ENCODE measurements at places on chromosomes 7 and 10.

GRCh38 chr7:15737601-15738000 is 51.1 kb upstream of the MEOX2 start:
- DNase-seq: no peak

DNA sequence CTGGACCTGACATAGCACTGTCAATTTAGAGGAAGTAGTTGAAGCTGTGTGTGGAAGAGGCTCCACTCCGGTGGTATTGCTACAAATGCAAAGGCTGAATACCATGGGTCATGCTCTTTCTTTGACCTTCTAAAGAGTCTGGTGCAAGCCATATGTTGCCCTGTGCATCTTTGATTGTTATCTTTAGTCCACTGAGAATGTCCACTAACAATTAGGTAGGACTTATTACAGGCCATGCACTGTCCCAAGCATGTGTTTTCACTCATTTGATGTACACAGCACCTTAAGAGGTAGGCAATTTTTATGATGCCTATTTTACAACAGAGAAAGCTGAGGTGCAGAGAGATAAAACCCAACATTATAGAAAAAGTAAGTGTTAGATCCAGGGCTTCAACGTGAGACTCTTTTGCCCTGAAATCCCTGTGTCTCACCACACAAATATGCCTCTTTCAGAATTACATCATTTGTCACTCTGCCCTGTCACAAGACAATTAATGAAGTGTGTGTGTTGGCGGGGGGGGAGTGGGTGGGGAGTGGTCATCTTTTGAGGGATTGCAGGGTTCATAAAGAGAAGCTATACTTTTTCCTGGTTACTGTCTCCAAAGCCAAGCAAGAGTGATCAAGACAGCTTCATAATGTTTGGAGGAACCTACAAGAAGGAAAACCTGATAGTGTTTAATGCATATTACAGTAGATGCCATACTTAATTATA is 637.6 kb upstream of the IGFBP3 start:
- DNase-seq: no peak

GRCh38 chr10:97578171-97578844 is 5.7 kb downstream of the ANKRD2 start:
- no peak for DNase-seq

- DNase-seq: no peak
These were observed 127.3 kb downstream of the ARHGAP22 start for GRCh38 chr10:48477616-48478015.

DNA sequence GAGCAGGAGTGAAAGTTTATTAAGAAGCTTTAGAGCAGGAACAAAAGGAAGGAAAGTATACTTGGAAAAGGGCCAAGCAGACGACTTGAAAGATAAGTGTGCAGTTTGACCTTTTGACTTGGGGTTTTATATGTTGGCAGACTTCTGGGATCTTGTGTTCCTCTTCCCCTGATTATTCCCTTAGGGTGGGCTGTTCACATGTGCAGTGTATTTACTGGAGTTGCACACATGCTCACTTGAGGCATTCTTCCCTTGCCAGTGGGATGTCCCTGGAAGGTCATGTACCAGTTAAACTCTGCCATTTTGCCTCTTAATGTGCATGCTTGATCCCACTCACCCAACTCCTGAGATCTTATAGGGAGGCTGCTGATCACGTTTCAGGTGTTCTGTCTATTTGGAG is 23.4 kb upstream of the ARHGAP12 start:
- no peak for DNase-seq

GRCh38 chr7:15326044-15326644 is 235.7 kb downstream of the AGMO start:
- no peak for DNase-seq

DNA sequence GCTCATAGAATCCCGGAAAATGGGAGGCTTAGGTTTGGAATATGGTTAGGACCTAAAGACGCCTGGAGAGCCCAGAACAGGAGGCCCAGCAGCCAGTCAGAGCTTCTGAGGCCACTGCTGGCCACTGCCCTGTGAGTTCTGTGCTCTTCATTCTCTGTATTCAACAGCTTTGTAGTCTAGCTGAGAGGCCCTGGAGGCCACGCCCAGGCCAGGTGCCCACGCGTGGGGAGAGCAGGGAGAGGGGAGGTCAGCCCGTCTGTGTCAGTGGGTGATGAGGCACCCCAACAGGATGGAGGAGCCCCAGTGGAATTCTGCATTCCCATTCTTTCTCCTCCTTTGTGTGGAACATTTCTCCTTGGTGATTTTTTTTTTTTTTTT is 29.1 kb downstream of the IL15RA start:
- no peak for DNase-seq

DNA sequence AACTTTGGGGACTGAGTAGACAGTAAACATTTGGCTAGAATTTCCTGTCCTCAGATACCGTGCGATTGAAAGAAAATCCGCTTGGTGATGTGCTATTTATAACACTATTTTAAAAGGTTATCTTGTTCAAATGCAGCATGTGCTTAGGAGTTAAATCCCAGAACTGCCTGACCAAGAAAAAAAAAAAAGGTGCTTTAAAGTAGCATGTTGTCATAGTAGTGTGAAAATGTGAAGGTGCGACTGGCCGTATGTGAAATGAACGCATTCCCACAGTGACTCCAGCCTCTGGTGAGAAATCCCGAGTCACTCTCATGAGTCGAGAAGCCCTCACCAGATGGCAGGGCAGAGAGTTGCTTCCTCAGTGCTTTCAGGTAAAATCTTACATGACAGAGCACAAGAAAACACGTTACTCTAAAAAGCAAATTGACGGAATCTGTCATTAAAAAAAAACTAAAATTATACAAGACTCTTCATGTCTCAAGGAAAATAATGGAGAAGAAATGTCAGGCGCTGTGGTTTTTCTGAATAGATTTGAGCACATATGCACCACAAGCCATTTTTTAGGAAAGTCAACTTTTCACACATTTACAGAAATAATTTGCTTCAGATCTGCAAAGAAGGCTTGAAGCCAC is 18.4 kb upstream of the KLF6 start:
- DNase-seq: peak; percentile 12

DNA sequence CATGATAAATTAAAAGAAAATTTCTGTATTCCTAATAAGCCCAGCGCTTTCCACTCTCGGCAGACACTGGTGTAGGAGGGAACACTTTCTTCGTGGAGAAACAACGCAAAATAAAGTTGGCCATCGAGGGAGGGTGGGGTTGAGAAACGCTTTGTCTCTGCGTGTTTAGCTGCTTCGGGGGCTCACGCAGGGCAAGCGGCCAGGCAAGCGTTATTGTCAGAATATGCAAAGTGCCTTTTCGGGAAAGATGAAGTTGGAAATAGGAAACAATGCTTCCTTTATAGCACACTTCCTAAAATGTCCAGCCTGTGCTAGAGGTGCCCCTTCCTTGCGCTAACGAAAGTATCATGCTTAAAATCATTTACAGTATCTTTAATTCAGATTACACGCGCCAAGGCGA is 1.9 kb upstream of the EBF3 start:
- no peak for DNase-seq

DNA sequence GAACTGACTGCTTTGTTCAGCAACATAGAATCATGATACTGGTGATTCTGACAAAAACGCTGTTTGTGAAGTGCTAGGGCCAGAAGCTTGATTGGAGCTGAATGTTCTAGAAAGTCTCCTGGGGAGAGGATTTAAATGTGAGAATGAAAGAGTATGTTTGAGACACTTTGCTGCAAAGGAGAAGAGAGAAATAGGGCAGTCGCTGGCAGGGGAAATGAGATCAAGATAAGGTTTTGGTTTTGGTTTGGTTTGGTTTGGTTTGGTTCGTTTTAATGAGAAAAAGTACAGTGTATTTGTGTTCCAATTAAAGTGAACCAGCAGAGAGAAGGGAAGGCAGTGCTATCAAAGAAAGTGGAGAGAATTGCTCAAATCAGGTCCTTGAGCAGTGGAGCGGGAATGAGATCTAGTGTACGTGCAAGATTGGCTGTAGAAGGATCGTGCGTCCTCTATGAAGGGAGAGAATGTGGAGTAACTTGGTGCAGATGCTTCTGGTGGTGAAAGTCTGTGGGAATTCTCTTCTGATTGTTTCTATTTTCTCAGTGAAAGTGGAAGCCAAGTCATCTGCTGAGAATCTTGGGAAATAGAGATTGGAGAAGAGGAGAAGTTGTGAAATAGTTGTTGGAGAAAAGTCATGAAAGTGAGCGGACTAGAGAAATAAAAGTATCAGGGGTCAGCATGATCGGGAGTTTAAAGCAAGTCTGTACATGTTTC is 270.5 kb downstream of the CCDC3 start:
- DNase-seq: no peak

DNA sequence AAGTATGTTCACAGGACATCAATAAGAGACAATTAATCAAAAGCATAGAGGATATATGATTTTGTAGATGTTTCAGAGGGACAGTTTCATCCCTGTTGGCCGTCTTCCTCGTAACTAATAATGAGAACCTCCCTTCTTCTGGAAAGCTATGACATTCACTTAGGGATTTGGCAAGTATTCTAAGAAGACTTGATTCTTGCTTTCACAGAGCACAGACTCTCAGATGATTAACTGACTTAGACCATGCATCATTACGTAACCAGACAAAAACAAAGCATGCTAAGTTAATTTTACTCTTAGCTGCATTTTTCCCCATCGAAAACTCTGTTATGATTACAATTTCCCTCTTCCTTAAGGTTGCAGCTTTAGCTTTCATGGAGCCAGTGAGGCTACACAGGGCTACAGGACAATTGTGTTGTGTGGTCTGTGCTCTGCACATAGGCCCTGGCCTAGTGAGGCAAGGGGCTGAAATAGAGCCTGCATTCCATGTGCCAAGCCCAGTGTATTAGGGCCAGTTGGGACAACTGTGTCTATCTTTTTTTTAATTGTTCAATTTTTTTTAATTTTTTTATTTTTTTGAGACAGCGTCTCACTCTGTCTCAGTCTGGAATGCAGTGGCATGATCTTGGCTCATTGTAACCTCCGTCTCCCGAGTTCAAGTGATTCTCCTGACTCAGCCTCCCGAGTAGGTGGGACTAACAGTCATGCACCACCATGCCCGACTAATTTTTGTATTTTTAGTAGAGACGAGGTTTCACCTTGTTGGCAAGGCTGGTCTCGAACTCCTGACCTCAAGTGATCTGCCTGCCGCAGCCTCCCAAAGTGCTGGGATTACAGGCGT is 105.3 kb downstream of the PLXDC2 start:
- DNase-seq: no peak

- DNase-seq: no peak
These were observed 1005.3 kb upstream of the POT1 start for GRCh38 chr7:125934955-125935354.

DNA sequence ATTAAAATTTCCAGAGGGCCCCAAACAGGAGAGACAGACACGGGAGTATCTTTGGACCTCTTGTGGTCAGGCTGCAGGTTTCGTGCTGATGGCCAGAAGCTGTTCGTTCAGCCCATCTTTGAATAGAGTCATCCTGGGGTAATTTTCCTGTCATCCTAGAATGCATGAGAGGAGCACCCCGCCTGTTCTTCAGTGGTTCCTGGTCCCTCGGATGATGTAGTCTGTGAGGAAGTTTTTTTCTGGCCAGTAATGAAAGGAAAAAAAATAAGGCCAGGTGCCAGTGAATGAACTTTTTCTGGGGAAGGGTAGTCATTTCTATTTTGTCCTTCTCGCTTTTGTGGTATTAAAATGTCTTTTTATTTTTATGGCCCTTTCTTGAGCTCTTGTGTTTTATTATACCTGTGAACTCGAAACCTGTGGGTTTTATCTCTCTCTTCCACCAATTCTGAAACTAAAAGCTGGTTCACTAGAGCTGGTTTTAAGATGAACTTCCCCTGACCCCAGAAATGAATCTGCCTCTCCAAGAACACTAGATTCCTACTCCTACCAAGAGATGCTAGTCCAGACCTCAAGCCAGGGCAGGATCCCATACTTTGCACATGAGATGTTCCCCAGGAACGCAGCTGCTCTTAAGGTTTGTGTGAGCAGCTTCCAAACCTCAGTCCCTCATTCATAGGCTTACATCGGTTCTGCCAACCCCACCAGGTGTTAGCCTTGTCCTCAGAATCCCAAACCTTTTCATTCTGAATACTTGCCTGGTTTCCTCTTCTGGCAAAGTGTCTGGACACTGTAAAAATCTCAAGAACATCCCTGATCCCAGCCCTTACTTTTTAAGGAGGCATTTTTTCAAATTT is 15.4 kb upstream of the MEST start:
- DNase-seq: no peak

- no peak for DNase-seq
These were observed 152.5 kb upstream of the GHITM start for GRCh38 chr10:83986800-83987199.

- peak; percentile 17 for DNase-seq
These were observed 45.3 kb upstream of the GTF2I start for GRCh38 chr7:74612015-74612829.

- DNase-seq: no peak
These were observed 186.7 kb upstream of the KLF6 start for GRCh38 chr10:3971713-3972112.

GRCh38 chr10:59741048-59741447 is 12.2 kb downstream of the MRLN start:
- DNase-seq: no peak

DNA sequence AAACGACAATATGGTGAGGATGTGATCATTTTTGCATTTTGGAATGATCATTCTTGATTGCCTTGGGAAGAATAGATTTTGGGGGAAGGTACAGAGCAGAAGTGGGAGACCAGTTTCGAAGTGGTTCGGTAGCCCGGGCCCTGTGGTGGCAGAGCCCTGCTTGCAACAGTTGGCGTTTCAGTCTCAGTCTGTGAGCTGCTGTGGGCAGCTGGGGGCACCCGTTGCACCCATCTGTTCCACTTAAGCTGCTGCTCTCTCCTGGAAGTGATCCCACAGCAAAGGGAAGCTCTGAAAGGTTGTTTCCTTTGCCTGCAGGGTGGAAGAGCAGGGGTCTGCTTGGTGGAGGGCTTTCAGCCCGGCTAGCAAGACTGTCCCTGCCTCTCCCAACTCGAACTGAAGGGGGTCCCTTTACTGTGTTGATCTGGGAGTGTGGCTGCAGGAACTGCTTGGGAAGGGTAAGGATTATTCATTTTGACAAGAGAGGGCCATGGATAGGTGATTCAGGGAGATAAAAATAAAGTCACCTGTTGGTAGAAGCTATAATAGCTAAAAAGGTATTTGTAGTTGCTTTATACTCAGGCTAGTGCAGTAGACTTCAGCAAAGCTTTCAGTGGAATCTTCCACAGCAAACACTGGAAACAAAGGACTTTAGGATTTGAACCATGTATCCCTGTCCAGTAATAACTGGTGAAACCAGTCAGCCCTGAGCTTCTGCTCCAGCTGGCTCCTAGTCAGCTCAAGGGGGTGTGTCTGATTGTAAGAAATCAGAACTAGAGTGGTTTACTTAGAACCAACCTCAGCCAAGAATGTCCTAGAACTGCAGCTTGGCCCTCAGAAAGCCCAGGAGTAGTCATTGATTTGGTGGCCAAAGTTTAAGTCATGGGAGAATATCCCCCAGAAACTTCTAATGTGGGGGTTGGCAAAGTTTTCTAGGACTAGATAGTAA is 53.1 kb upstream of the PDCD4 start:
- DNase-seq: no peak

GRCh38 chr10:131195116-131195515 is 116.4 kb downstream of the TCERG1L start:
- no peak for DNase-seq

DNA sequence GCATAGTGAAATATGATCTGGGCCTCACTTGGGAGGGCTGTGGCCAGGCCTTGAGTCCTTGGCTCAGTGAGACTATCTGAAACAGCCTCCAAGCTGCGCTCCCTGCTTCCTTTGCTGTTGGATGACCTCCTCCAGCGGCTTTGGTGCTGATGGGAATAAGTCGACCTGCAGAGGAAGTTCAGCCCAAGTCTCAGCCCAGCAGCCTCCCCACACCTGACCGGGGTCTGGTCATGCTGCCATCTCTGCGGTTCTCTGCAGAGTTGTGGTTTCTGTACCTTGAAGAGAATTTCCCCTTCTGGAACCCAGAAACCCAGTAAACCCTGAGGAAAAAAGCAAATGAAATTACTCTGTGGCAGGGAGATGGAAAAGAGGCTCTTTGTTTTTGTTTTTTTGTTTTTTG is 4.6 kb upstream of the RBAK start:
- no peak for DNase-seq

- no peak for DNase-seq
These were observed 60.5 kb downstream of the RSU1 start for GRCh38 chr10:16756561-16757221.
